ENCODE measurements at places on chromosomes 7 and 10. TPM values are rescaled to one million over a fixed set of nuclear protein-coding genes. Genes with fewer than 3 reads are reported as not detected.

LFNG gene
- total RNA-seq = 31.6 TPM

TRPV5 gene
- not detected for total RNA-seq

GHRHR gene
- total RNA-seq = 6.5 TPM

NPFFR1 gene
- total RNA-seq = 0.06 TPM

STEAP1B gene
- total RNA-seq = 8.7 TPM

TACC2 gene
- 48.5 TPM for total RNA-seq

MSMB gene
- total RNA-seq = not detected

LRRC27 gene
- total RNA-seq = 4.3 TPM

TFR2 gene
- total RNA-seq = 5.7 TPM

OR2A12 gene
- total RNA-seq = not detected

FGF8 gene
- total RNA-seq = 3.9 TPM

PLAU gene
- 23.8 TPM for total RNA-seq

NME8 gene
- 0.22 TPM for total RNA-seq

CFAP70 gene
- 0.30 TPM for total RNA-seq

NFE2L3 gene
- 62.6 TPM for total RNA-seq

POLR2J2 gene
- total RNA-seq = 7.9 TPM

LBX1 gene
- total RNA-seq = not detected

TDRD1 gene
- total RNA-seq = 0.92 TPM

SEC61G gene
- total RNA-seq = 156 TPM

C10orf62 gene
- not detected for total RNA-seq

FAM185A gene
- total RNA-seq = 6.6 TPM

DOCK4 gene
- total RNA-seq = 26.9 TPM

PTPRZ1 gene
- 135 TPM for total RNA-seq

SLC26A4 gene
- total RNA-seq = 0.35 TPM

SLC13A1 gene
- total RNA-seq = not detected

HIF1AN gene
- 62.8 TPM for total RNA-seq

ABCA13 gene
- total RNA-seq = 0.13 TPM

SUPV3L1 gene
- 43.4 TPM for total RNA-seq

FGFR2 gene
- total RNA-seq = 81.6 TPM

TAS2R5 gene
- 1.5 TPM for total RNA-seq
